Ascending aorta (tissue), 2 donors: ENCODE measurements at places on chromosomes 4 and X.

DNA sequence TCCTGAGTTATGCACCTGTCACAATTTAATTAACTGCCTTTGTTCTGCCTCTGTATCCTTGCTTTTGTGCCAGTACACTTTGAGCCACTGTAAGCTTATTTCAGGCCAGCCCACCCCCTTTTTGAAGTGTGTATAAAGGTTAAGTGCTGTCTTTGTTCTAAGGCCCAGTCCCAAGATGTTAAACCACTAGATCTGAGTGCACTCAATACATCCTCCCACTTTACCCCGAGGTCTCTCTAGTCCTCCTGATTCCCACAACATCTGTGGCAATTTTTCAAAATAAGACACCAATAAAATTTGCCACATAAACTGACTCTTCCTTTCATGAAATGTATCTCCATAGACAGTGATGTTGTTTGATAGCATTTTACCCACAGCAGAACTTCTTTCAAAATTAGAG is 124.1 kb upstream of the SPIN4 start:
- no peak for DNase-seq

DNA sequence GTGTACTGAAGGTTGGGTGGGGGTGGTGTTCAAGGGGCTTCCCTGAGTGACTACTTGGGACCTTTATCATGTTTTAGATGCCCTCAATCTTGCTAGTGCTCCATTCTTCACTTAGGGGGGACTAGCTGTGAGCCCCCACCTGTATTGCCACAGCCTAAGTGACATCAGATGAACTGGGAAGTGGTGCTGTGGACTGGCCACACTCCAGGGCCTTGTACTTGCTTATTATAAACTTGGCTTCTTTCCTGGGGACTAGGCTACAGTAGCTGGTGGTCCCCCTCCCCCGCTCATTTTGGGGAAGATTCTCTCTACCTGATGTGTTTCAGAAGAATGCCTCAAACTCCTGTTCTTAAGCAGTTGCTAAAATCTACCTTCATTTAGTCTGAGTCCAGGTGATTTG is 46.7 kb upstream of the WDR1 start:
- DNase-seq: no peak

DNA sequence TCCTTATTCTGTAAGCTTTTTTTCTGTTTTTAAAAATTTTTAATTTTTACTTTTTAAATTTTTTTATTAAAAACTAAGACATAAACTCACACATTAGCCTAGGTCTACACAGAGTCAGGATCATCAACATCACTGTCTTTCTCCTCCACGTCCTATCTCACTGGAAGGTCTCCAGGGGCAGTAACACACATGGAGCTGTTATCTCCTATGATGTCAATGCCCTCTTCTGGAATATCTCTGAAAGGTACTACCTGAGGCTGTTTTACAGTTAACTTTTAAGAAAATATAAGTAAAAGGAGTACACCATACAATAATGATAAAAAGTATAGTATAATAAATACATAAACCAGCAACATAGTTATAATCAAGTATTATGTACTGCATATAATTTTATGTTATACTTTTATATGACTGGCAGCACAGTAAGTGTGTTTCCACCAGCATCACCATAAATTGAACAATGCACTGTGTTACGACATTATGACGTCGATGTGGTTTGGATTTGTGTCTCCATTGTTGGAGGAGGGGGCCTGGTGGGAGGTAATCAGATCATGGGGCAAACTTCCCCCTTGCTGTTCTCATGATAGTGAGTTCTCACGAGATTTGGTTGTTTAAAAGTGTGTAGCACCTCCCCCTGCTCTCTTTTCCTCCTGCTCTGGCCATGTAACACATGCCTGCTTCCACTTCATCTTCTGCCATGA is 21.3 kb downstream of the IL15 start:
- DNase-seq: no peak

- DNase-seq: no peak
Measured at GRCh38 chrX:40853004-40853815, 117.9 kb upstream of the MED14 start.

GRCh38 chr4:185183622-185184281 is 20.0 kb downstream of the CFAP97 start:
- DNase-seq: peak; percentile 93

GRCh38 chr4:168472920-168473319 is 7.4 kb downstream of the DDX60L start:
- DNase-seq: no peak

DNA sequence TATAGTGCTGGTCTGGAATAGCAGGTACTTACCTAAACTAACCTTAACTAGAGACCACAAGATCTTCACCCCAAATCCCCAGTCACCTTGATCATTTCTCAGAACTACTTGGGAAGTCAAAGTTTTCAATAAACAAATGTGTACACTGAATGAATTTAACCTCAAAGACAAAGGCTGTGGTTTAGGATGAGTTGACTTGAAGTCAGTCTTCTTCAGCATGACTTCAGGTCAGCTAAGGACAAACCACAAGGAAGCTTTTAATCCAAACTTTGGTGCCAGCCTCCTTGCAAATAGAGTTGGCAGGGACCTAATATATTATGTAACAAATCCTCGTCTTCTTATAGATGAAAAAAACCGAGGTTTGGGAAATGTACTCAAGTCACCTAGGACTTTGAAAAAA is 21.2 kb upstream of the VCX2 start:
- no peak for DNase-seq

GRCh38 chrX:31353095-31353494 is 281.3 kb upstream of the FTHL17 start:
- DNase-seq: no peak

DNA sequence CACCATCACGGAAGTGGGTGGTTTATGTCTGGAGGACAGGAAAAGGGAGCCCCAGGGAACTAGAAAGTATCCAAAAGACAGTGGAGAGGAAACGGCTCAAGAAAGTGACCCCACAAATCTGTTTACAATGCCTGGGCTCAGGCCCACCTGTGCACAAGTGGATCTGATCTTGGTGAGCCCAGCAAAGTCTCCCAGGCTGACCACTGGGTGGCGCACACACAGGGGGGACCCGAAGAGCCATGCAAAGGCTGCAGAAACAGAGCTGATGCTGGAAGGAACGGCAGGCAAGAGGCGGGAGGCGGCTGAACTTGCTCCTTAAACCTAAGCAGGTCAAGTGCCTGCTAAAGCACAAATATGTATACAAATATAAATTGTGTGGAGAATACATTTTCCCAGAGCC is 9.6 kb downstream of the HAUS7 start:
- no peak for DNase-seq

- DNase-seq: no peak
Measured at GRCh38 chr4:185479507-185479971, 8.0 kb upstream of the CCDC110 start.

GRCh38 chr4:159542296-159542695 is 439.4 kb downstream of the RAPGEF2 start:
- no peak for DNase-seq

DNA sequence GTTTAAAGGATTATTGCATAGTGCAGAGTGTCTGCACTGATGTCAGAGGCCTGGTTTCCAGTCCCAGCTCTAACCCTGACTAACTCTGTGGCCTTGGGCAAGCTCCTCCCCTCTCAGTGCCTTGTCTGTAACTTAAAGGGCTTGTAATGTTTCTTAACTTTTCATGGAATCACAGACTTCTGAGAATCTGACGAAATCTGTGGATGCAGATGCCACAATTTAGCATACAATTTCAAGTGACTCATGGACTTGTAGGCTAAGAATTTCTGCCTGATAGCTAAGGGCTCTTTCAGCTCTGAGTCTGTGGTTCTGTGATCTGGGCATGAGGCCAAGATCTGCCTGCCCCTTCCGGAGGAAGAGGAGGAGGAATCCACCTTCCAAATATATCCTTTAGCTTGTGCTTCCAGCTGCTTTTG is 236.9 kb downstream of the AR start:
- peak; percentile 88 for DNase-seq

GRCh38 chrX:108235986-108236385 is 144.4 kb downstream of the ATG4A start:
- DNase-seq: no peak

DNA sequence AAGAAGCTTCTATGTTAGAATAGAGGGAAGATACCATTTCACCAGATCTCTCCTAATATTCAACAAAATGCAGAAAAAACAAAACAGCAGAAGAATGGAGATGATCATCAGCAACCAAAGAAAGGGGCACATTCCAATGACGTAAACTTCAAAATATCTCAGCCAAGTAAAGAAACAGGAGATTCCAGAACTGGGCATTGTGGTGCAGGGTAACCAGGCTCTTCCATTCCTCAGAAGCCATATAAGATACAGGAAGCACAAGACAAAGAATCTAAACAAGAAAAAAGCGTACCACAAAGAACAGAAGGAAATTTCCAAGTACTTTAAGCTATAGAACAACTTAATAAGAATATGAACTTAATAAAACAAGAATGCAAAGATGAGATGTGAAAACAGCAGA is 6.9 kb upstream of the ARMCX4 start:
- DNase-seq: no peak

DNA sequence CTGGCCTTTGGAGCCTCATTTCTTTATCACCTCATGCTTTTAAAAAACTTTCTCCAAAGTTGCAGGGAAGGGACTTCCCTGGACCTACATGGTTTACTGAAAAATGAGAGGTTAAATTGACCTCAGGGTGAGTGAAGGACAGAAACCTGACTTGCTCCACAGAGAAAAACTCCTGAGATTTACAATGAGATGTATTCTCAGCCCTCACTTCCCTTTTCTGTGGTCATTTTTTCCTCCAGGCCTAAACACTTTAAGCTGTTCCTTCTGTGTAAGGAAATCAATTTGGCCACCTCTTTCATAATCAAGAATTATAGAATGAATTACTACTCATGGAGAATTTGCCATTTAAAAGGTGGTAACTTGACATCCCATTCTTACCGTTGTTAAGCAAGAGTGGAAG is 77.9 kb downstream of the HPGD start:
- DNase-seq: no peak

GRCh38 chrX:96722781-96723180 is 38.1 kb downstream of the DIAPH2 start:
- no peak for DNase-seq

DNA sequence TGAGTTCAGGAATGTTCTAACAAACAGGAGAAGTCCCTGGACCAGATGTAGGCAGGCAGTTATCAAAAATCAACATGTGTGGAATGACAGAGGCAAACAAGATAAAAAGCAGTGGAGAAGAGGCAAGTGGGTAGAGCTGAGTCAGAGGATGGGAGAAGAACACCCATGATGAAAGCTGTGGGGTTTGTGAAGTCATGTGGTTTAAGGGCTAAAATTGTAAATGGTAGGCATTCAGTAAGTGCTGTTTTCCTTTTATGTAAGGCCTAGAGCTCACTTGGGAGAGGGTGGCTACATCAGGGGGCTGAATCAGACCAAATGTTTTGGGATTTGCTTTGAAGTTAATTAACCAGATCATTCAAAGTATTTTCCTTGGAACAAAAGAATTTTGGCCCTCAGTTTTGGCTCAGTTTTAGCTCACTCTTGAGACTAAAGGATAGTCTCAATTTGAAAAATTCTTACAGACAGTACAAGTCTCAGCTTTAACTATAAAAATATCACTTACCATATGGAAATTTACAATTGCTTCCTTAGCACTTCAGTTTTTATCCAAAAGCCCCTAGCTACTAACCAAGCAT is 114.5 kb upstream of the PCDH7 start:
- no peak for DNase-seq

- no peak for DNase-seq
Measured at GRCh38 chrX:137424679-137425078, 141.2 kb upstream of the ZIC3 start.

DNA sequence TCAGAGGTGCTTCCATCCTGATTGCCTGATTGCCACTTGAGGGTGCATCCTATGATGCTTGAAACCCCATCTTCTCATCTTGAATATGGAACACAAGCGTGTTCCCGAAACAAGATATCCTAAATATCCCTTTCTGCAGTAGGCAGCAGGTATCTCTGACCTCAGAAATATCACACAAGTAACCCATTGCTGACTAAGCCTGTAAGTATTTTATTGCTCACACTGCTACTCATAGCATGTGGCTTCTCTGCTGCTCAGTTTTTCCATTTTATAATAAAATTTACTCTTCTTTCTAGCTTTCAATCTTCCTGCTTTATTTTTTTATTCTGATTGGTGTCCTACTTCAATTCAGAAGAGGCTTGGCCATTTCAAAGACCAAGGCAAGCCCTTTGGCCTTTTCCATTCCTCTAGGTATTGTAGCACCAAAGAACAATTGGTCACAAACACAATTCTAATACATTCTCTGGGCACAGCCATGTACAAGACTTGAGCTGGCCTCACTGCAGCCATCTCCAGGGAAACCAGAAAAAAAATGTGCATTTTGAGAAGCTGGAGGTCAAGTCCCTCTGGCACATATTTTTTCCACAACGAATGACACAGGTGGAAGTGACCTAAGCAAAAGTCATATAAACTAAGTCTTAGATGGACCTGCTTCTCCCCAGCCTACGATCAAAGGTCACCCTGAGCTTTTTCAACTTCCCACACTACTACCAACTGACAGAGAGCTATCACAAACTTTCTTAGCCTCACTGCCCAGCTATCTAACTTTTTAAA is 107.0 kb downstream of the OR13H1 start:
- no peak for DNase-seq

DNA sequence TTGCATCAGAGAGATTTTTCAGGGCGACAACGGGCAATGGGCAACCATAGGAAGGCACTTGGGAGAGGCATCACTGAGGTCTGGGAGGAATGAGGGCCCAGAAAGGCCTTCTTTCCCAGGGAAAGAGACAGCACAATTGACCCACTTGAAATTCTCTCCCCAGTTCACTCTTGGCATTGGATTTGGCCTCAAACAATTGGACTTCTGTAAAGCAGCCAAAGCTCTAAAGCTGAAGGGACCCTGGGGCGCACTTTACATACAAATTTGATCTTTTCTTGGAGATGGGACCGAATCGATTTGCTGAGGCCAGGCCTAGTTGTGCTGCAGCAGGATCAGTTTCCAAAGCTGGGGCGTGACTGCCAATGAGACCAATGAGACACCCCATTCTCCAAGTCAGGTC is 3.2 kb downstream of the ARHGAP36 start:
- no peak for DNase-seq

DNA sequence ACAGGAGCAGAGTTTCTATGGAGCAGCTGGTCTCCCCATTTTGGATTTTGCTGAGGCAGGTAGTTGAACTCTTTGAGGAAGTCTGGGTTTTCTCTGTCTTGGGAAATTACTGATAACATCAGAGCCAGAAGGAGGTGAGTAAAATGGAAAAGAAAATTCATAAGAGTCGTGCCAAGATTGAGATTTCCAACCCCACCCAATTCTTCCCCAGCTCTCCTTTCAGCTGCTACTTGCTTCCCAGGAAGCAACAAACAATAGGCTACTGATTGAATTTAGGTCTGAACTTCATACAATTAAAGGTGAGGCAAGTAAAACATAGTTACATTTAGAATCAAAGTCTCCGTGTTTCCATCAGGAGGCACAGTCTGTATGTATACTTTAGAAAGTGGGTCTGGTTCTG is 54.6 kb upstream of the EOLA2 start:
- DNase-seq: no peak

DNA sequence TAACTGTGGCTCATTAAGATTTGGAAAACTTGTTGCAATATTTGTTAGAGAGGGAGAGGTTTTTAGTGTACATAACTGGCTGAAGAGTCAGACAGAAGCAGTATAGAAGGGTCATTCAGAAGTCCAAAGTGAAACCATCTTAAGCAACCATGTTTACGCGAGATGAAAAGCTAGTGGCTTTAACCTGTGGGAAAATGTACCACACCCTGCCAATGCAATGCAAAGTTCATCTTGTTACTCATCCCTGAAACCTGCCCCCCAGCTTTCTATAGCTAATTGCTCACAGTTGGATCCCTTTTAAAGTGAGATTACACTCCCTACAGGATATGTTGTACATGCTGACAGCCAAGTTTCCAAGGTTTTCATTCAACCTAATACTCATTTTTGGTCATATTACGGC is 96.7 kb upstream of the RAPGEF2 start:
- no peak for DNase-seq
